Cardiac fibroblast (primary cell): ENCODE measurements at places on chromosomes 12 and 14.

GRCh38 chr14:29558516-29558915, 369.1 kb downstream of the PRKD1 start:
- peak; percentile 29 for DNase-seq

- DNase-seq: no peak
Measured at GRCh38 chr12:47312808-47313426, 233.2 kb upstream of the AMIGO2 start.

- DNase-seq: no peak
Measured at GRCh38 chr12:31647086-31647491, 12.4 kb upstream of the ETFBKMT start.

- no peak for DNase-seq
Measured at GRCh38 chr12:27003421-27004381, 10.5 kb downstream of the TM7SF3 start.

DNA sequence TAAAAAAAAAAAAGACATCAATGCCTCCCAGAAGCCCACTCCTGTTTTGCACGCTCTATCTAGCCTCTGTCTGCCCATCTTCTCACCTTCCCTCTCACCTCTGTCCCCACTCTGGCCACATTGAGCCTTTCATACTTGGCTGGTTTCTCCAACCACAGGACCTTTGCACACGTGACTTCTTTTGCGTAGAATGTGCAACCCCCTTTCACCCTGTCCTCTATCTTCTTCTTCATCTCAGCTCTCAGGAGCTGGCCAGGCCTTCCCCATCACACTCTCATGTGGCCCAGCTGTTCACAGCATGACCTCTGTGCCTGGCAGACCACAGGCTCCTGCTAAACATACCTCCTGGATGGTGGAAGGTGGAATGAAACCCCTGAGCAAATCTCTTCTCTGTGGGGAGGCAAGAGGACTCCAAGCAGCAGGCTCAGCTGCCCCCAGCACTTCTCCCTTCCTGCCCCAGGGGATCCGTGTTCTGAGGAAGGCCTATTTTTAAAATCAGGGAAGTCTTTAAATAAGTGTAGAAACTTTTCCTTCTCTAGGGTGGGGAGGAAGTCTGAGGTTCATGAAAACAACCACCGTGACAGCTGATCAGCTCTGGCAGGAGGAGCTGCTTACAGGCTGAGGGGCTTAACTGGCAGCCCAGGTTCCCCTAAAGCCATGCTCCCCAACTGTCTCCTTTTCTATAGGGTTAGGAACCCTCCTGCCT, 11.6 kb downstream of the HVCN1 start:
- DNase-seq: no peak

DNA sequence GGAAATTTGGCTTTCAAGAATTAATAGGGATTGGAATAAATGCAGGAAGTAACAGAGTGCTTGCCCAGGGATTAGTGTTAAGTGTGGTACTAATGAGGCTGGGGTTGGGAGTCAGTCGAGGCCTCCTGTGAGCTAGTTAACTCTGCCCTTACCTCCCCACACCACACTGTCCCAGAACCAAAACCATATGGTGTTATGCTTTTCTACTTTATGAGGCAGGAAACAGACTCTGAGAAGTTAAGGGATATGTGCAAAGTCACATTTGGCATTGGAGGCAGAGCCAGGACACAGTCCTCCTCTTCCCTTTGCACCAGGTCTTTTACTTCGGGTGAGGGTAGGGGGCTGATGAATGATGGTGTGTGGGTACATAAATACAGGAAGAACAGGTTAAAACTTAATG, 41.9 kb downstream of the PELI2 start:
- DNase-seq: no peak

DNA sequence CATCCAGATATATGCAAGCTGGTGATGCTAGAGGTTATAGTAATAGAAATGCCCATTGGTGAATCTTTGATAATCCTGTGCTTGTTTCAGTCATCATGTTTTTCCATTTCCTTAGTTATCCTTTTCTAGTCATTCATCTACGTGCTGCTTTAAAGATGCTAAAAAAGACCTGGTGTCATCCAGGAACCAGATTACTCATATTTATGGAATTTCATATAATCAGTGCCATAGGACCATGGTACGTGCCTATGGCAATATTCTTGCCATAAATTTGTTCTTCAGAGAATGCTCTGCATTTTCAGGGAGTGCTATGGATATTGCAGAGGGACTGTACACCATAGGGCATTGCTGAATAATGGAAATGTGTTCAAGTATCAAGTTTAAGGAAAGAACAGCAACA, 267.3 kb downstream of the AKAP6 start:
- no peak for DNase-seq

DNA sequence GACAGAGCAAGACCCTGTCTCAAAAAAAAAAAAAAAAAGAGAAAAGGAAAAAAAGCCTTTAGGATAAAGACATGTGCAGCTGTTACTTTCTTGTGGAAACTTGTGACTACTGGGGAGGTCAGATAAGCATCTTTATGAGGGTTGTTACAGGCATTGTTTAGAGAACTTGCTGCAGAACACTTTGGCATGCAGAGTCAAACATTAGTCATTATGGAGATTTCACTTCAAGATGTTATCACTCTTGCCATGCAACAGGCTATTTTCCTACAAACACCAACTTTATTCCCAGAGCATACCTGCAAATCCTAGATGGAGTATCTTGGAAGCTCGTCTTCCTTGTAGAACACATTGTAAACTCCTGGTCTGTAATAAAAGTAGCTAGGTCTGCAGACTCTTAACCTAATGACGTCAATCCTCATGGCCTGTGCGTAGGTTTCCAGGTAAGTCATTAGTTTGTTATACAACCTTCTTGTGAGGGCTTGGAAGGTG, 36.3 kb upstream of the WDR89 start:
- peak; percentile 59 for DNase-seq

DNA sequence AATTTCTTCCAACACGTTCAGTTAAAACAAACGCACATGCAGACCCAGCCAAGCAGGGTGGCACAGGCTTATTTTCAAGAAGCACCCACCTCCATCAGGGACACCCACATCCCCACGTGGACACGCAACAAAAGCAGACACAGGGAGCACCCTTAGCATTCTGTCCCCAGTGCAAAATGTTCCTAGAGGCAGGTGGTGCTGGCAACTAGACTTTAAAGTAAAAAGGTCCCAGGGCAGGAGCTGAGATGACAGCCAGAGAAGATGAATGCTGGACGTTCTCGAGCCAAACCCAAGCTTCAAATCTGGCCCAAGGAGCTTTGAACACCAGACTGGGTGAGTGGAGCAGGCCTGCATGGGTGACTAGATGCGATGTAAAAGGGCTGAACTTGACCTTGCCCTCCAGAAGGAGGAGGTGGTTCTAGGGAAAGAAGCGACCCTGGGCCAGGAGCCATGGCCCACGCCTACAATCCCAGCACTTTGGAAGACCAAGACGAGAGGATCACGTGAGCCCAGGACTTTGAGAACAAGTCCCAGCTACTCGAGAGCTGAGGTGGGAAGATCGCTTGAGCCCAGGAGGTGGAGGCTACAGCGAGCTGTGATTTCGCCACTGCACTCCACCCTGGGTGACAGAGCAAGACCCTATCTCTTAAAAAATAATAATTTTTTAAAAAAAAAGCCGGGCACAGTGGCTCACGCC, 47.3 kb downstream of the KDM2B start:
- no peak for DNase-seq

DNA sequence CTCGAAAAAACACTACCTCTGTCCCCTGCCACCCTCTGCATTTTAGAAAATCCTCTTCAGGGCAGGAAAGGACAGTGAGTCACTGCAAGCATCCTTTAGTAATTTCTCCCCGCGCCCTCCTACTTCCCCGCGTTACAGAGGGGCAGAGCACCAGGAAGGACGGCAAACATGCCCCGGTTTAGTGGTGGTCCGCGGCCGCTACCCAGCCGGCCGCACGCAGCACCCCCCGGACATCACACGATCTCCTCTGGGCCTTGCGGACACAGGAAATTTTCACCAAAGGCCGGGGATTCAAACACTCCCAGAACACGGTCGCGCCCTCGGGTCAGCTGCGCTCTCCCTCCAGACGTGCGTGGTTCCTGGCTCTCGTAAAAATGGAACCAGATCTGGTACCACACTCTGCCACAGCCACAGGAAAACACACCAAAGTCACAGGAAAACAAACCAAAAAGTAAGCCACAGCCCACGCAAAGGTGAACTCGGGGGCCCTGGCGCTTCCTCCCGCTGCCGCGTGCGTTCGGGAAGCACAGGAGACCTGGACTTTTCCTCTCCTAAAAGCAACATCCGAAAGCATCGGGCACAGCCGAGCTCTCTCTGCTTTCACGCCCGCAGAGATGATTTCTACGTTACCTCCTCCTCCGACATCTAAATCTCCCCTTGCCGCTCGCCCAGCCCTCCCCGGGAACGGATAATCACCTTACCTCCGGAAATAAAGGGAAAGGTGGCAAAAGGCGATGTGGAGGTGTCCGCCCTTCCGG, 839 bp downstream of the SLC38A1 start:
- peak; percentile 56 for DNase-seq

DNA sequence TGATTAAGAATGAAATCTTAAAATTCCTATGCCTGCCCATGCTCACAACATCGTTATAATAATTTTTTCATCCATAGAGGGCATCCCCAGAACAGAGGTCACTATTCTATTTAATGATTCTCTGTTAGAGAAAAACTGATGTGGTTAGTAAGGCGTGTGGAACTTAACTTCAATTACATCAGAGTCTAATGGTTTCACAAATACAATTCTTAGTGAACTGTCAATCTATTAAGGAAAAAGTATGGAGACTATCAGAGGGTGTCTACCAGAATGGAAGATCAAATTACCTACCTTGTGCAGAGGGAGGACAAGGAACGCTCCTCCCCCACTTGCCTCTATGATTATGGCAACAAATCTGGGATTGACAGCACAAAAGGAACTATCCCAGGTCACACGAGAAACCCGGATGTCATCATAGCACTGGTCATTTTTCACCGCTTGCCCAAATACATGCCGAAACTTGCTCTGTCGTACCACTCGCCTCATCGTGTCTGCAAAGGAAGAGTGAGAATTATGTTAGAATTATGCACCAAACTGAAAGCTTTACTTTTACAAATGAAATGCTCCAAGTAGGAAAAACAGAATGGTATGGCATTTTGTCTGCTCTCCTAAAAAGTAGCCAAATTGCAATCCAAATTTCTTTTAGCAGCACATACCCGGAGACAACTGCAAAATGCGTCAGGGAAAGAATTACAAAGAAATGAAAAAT, 30.3 kb downstream of the CORO1C start:
- no peak for DNase-seq

DNA sequence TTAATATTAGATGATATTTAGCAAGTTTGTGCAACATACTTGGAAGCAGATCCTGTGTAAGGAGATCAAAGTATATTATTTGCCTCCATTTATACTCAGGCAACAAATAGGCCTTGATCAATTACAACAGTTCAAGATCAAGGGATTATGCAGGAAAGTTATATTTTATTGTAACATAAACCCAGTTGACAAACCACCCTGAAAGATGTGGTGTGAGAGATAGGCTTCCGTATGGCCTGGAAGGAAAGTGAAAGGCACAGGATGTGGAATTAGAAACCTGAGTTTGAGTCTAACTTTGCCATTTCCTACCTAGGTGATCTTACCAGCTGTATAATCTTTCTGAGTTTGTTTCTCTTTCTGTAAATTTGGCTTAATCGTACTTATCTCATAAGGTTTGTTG, 284.1 kb downstream of the BMP4 start:
- DNase-seq: no peak

- no peak for DNase-seq
Measured at GRCh38 chr12:71411635-71412034, 28.0 kb upstream of the LGR5 start.

DNA sequence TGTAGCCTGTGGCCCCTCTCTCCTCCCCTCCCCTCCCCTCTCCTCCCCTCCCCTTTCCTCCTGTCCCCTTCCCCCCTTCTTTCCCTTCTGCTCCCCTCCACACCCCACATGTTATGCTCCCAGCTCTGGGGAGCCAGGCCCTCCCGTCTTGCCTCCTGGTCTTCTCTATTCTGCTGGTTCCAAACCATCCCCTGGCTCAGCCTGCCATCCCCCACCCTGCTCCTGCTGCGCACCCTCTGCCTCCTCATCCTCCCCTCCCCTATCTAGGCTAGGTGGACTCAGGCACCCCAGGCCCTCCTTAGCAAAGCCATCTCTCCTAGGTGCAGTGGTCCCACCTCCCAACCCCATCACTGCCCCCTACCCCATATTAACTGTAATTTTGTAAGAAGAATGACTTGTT, 99.5 kb downstream of the CALM1 start:
- DNase-seq: no peak

- no peak for DNase-seq
Measured at GRCh38 chr14:101134161-101134631, 230.7 kb upstream of the RTL1 start.

GRCh38 chr14:92459030-92459949, 54.3 kb upstream of the RIN3 start:
- DNase-seq: peak; percentile 62

DNA sequence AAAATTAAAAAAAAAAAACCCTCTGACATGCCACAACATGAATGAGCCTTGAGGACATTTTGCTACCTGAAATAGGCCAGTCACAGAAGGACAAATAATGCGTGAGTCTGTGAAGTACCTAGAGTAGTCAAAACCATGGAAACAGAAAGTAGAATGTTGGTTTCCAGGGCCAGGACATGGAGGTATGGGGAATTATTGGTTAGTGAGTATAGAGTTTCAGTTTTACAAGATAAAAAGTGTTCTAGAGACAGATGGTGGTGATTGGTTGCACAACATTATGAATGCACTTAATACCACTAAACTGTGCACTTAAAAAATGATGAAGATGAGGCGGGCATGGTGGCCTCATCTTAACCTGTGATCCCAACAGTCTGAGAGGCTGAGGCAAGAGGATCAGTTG, 47.6 kb upstream of the ZFP36L1 start:
- DNase-seq: no peak

- DNase-seq: no peak
Measured at GRCh38 chr14:52307905-52308304, 6.2 kb upstream of the PTGER2 start.

DNA sequence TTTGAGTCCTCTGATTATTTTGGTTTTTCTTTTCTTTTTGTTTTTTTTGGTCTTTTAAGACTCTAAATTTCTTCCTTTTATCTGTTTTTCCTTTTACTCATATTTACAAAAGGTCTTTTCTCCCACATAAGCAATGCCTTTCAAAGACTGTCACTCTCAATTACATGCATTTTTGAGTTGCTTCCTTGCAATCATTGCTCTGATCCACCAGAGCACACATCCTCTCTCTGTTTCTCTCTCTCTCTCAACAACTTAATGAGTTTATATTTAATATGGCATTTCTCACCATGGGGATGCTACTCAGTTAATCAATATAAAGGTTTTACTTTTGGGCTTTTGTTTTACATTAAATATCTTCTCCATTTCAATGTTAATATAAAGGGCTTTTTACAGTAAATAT, 62.7 kb upstream of the OR10AD1 start:
- no peak for DNase-seq
